NCI-H1417 treated with DMSO at 0.1 percent for 48 hours (cell line): ENCODE measurements at places on chromosomes 3 and 15.

DNA sequence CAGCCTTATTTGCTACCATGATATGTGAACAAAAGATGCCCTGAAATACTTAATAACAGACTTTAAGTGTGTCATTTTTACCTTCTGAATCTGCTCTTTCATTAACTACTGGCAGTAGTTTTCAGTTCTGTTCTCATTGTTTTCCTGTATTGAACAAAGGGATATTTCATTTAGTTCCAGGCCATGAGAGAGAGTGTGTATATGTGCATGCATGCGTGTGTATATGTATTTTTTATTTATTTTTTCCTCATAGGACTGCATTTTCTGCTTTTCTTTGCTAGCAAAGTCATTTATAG lies 46.8 kb upstream of the CRTC3 start:
- no peak for DNase-seq

DNA sequence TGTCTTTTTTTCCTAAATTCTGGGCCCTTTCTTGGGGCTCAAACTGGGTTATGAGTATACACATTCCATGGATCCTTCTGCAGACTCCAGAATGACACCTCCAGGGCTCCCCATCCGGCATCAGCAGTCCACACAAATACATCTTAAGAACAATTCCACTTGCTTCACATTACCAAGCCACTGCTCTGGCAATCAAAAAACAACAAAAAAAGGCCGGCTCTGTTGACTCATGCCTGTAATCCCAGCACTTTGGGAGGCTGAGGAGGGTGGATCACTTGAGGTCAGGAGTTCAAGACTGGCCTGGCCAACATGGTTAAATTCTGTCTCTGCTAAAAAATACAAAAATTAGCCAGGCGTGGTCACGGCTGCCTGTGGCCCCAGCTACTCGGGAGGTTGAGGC lies 49.9 kb upstream of the LPP start:
- no peak for DNase-seq

DNA sequence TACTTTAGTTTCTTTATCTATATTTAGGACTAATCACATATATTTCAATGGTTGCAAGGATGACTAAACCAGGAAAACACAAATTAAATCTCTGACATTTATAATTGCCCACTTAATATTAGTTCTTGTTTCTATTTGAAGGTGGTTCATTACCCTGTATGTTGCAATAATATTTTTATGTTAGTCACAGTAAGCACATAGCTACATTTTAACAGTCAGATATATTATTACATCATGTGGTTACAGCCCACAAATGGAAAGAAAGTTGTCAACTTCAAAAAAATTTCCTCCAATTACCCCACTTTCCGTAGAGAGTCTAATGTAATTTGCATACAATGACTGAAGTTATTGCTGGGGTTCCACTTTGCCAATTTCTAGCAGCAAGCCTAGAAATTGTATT lies 114.6 kb downstream of the TUSC7 start:
- no peak for DNase-seq

DNA sequence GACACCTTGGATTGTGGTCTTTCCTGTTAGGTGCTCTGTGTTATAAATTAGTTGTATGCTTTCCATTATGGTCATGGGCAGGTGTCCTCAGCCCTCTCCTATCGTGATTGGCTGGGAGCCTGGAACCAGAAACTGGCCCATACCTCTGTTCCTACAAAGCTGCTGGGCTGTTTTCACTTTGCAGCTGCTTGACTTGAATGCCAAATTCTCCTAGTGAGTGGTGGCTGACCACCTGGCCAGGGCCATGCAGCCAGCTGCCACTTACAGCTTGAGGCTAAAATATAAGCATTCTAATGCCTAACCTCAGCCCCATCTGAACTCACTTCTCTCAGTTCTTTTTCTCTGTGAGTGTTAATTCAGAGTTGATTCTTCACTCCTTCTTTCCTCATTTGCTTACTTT lies 239.3 kb upstream of the GBE1 start:
- DNase-seq, result no peak

DNA sequence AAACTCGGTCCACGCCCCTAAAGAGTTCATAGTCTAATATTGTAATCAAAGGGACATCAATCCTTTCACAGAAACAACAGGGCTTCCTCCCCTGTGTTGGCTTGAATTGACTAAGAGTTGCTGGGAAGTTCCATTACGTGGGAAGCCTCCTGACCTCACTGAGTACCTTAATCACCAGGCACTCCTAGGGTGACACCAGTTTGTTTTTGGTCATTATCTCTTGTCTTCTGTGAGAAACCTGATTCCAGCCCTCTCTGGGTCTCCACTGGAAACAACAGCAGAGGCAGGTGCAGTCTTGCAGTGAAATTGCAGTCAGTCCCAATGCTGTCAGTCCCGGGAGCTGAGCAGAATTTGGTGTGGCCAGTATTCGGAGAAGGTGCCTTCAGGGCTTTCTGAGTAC lies 55.4 kb downstream of the BOC start:
- no peak for DNase-seq

GRCh38 chr15:49495993-49496753 lies 73.1 kb downstream of the FGF7 start:
- no peak for DNase-seq

- DNase-seq, result no peak
These were observed 3.4 kb upstream of the DOCK3 start for GRCh38 chr3:50671331-50671730.

- no peak for DNase-seq
These were observed 24.1 kb upstream of the ARHGEF3 start for GRCh38 chr3:56825567-56826438.

GRCh38 chr3:193229851-193230420 lies 11.1 kb upstream of the PLAAT1 start:
- DNase-seq, result no peak

DNA sequence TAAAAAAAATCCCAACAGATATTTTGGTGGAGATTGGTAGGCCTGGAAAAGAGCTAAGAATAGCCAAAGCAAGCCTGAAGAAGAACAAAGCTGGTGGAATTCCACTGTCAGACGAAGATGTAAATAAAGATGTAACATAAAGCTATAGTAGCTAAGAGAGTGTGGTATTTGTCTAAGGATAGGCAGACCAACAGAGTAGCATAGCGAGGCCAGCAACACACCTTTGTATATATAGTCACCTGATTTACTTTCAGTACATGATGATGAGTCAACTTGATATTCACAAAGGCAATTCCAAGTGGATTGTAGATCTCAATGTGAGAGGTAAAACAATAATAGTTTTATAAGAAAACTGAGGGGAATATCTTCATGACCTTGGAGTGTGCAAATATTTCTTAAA lies 53.6 kb upstream of the SYN2 start:
- DNase-seq, result no peak

DNA sequence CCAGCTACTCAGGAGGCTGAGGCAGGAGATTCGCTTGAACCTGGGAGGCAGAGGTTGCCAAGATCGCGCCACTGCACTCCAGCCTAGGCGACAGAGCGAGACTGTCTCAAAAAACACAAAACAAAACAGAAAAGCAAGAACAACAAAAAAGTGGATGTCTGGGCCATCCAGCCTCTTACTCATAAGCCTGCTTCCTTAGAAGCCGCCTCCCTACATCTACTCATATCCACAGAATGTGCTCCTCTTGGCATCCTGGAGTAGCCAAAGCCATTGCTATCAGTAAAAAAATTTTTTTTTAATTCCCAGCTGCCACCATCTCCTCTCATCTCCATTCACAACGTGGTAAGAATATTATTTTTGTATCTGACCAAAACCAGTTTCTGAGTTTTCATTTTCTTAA lies 10.8 kb downstream of the ZSCAN2 start:
- no peak for DNase-seq

DNA sequence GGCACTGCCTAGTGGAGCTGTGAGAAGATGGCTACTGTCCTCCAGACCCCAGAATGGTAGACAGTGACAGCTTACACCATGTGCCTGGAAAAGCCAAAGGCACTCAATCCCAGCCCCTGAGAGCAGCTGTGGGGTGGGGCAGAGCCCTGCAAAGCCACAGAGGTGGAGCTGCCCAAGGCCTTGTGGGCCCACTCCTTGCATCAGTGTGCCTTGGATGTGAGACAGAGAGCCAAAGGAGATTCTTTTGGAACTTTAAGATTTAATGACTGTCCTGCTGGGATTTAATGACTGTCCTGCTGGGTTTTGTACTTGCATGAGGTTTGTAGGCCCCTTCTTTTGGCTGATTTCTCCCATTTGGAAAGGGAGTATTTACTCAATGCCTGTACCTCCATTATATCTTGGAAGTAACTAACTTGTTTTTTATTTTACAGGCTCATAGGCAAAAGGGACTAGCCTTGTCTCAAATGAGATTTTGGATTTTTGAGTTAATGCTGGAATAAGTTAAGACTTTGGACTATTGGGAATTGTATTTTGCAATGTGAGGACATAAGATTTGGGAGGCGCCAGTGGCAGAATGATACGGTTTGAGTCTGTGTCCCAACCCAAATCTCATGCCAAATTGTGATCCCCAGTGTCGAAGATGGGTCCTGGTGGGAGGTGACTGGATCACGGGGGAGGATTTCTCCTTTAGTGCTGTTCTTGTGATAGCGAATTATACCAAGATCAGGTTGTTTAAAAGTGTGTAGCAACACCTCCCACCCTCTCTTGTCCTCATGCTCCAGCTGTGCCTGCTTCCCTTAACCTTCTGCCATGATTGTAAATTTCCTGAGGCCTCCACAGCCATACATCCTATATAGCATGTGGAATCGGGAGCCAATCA lies 80.4 kb downstream of the MYO5A start:
- no peak for DNase-seq

DNA sequence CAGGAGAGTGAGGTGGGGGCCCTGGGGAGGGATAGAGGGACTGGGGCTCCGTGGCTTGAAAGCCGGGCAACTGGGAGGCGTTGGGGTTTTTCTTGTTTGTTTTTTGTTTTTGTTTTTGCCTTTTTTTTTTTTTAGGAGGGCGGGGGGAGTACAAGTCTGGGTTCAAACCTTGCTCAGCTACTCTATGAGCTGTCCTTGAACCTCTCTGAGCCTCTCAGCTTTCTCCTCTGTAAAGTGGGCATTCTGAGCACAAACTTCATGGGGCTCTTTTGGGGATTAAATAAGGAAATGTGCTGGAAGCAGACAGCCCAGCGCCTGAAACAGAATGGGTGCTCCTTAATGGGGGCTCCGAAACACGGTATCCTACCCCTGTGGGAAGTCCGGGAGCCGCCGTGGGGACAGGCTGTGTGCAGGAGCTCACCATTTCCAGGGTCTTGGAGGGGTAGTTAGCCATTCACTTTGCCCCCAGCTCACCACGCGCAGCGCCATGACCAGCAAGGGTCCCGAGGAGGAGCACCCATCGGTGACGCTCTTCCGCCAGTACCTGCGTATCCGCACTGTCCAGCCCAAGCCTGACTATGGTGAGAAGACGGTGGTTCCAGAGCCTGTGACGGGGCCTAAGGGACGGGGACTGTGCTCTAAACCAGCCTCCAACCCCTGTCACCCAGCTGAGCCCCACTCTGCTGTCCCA lies 388 bp downstream of the ACY1 start:
- no peak for DNase-seq

GRCh38 chr15:100833417-100834389 lies 45.9 kb upstream of the ALDH1A3 start:
- DNase-seq, result peak; percentile 30

DNA sequence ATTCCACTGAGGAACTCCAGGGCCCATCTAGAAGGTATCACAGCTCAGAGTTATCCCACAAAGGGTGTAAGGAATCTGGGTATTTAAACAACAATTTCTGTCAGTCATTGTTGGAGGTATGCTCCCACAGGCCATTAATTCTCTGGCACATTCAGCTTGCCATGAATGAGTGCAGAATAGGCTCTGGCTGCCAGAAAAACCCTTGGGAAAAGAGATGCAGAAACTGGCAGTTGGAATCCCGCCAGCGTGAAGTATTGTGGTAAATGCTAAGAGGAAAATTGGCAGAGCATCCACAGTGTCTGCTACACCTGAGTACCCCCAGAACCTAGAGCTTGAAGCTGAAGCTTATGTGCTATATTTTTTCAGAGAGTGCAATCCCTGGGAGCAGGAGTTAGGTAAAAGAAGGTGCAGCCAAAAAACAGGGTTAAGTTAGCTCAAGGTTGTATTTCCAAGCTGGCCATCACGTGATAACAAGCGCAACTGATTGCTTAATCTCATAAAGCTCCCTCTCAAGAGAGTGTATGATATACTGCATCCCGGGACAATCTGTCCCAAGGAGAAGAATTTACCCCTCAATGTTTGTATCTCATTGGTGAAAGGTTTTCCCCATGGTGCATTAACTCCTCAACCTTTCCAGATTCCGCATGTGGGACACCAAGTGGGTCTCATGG lies 94.2 kb upstream of the ACP3 start:
- DNase-seq, result no peak

DNA sequence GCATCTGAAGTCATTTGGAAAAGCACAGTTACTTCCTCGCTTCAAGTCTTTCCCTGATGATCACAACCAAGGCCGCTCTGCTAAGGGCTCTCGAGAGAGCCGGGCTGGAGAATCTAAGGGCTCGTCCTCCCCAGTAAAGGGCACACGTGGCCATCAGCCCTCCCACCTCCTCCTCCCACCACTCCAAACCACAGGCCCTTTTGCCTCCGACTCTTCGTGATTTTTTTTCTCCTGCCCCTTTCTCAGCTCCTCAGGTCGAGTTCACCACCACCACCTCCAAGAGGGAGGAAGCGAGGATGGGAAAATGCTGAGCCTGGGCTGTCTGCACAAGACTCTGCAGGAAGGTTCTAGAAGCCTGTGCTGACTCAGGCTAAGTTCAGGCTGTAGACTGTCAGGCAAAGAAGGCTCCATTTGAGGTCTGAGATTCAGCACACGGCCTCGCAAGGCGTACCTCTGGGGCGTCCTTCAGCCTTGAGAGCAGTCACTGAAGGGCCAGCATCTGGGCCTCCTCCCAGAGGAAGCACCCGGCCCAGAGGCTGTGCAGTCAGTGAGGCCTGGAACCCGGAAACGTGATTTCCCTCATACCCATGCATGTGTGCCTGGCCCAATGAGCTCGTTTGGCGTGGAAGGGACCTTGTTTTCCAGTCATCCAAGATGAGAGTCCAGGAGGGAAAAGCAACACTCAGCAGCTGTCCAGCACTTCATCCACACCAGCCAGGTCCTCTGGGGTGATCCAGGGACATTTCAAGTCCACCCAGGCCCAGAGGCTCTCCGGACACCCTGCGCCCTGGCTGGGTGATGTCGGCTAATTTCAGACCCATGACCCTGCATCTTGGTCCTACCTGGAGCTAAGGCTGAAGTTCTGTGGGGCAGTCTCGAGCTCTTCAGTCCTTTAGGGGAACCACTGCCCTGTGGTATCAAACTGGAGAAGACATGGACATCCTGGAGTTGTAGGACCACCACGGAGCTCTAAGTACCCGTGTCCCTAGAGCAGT lies 196.8 kb downstream of the XXYLT1 start:
- DNase-seq, result no peak

DNA sequence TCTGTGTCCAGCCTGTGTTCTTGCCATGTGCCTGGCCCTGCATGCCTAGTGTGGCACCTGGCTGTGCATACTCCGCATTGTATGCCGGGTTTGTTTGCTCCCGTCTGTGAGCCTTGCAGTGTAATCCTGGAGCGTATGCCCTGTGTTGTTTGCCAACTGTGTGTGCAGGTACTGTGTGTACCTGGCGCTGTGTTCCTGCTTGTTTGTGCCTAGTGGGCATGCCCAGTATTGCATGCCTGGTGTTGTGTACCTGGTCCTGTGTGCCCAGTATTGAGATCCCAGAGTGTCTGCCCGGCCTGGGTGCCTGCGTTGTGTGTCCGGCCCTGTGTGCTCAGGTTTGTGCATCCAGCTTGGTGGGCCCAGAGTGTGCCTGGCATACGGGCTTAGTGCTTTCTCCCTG lies 54.5 kb upstream of the CHRNA7 start:
- DNase-seq, result no peak
